HepG2 (cell line): ENCODE measurements at places on chromosomes 5 and 9. TPM values are rescaled to one million over a fixed set of nuclear protein-coding genes. Genes with fewer than 3 reads are reported as not detected.

PCDHGA2 gene
- polyA plus RNA-seq, result 0.09 and 0.11 TPM in 2 replicates

BTNL9 gene
- polyA plus RNA-seq, result not detected in 2 replicates

PLEKHG4B gene
- 0.04 TPM in 1 of 2 replicates, not detected in the other for polyA plus RNA-seq

PCDHGA11 gene
- polyA plus RNA-seq, result 0.04 and 0.05 TPM in 2 replicates

GRCh38 chr5:150107909-150108447 is 21.6 kb upstream of the CSF1R start:
- no peak for DNase-seq

- DNase-seq, result no peak
Observed at GRCh38 chr5:61472172-61472958, 140.3 kb downstream of the ZSWIM6 start.

DNA sequence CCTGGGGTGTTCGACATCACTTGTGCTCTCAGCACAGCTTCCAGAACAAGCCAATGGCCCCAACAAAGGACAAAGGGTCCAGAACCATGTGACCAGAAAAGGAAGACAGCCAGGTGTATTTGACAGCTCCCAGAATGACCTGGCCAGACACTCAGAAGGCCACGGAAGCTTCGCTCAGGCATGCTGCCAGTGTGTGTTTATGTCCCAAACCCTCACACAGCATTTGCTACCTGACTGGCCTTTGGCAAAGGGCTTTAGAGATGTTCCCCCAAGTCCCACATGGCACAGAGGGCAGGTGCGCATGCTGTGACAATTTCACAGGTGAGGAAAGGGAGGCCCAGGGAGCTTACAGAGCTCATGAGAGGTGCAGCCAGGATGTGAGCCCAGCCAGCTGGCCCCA is 39.5 kb downstream of the MED10 start:
- DNase-seq, result no peak

GRCh38 chr9:3012245-3012644 is 168.3 kb upstream of the PUM3 start:
- no peak for DNase-seq

DNA sequence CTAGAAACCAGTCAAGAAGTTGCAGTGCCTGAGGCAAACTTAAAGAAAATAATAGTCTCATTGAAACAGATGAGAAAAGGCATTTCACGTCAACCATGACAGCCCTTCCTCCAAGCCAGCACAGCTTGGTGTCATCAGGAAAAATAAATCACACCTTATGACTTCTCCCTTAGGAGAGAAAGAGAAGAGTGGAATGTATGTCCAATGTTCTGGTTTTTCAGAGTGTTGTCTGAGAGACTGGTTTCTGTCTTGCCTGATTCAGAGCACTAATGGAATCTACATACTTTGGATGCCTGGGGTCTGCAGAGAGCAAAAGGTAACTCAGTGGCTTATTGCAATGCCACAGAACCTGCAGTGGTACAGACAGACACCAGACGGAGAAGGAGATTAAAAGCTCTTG is 105.5 kb upstream of the PDE4D start:
- no peak for DNase-seq

DNA sequence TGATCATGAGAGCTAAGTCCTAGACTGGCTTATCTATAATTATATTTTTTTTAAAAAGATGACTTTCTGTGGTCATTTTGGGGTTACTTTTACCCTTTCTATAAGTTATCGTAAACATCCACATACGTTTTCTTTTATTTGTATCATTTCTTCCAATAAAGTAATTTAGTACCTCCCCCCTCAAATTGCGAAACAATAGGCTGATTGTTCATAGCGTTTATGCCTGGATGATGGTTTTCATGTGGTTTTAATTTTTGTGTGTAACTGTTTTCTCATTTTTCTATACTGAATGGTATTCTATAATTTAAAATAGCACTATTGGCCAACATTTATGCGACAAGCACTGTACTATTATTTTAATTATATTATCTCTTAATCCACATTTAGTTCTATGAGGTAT is 44.5 kb downstream of the SMC5 start:
- no peak for DNase-seq
